ENCODE measurements at places on chromosomes 6 and 20.

DNA sequence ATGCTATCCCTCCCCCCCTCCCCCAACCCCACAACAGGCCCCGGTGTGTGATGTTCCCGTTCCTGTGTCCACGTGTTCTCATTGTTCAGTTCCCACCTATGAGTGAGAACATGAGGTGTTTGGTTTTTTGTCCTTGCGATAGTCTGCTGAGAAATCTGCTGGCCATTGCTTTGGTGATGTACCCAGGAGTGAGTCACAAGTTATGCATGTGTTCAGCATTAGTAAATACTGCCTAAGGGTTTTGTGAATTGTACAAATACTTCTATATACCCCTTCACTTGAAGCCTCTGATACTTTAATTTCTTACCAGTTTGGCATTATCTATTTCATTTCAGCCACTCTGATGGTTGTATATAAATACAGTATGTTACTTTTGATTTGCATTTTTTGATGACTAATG, 711.3 kb upstream of the GJE1 start:
- DNase-seq = no peak

- DNase-seq = no peak
Measured at GRCh38 chr6:104625536-104625935, 234.2 kb downstream of the HACE1 start.

DNA sequence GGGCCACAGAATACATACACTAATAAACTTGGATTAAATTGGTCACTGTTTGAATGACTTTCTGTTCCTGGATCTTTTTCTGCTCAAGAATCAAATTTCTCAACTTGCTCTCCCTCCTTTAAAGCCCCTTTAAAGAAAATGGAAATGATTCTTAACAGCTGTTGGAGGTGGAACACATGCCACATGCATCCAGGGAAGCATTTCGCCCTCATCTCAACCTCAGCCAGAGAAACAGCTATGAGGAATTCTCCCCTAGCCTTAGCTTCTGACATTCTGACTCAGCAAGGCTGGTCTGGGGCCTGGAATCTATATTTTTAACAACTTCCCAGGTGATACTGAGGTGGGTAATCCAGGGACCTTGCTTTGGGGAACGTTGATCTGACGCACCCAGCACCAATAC, 263.4 kb upstream of the ECI2 start:
- DNase-seq = no peak

DNA sequence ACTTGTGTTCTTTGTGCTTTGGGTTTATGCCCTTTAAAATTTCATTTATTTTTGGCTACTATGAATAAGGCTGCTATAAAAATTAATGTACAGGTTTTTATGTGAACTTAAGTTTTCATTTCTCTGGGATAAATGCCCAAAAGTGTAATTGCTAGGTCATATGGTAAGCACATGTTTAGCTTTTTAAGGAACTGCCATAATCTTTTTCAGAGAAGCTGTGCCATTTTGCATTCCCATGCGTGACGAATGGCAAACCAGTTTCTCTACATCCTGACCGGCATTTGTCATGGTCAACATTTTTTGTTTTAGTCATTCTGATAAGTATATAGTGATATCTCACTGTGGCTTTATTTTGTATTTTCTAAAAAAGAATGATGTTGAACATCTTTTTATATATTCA, 236.0 kb upstream of the SGK1 start:
- no peak for DNase-seq

DNA sequence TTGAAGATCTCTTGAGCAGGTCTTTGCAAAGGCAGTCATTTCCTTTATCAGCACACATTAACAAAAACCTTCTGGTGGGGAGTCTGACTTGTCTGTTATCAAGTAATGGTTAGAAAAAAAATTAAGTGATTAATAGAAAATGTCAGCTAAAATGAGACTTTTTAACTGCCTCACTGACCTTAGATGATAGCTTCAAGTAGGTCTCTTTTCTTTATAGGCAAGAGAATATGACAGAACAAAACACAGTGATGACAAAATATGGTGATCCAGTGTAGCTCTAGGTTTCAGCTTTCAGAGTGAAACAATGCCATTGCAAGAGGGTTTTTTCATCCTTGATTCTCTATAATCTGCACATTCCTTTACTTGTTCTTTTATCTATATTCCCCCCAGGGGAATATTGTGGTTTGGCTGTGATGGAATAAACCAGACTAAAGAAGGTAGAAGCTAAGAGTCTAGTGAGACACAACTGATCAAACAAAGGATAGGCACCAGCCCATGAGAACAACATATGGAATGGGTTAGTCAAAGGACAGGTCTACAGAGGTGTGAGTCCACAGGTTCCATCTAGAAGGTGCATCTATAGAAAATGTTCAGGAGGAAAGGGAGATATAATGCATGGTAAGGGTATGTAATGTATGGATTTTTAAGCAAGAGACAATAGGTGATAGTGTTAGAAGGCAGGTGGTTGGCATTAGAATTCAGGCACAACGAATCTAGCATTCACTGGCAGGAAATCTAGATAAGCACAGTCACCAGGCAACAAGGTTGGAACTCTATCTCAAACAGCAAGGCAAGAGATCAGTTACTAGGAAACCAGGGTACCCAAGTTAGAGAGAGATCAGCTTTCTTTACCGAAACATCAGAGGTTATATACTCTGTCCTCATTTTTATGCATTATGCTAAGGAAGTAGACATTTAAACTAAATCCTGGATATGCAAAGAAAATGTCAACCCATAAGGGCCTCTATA, 228.9 kb upstream of the SMLR1 start:
- no peak for DNase-seq

GRCh38 chr20:22414305-22414742, 170.0 kb downstream of the FOXA2 start:
- no peak for DNase-seq

GRCh38 chr6:130207979-130208649, 14.6 kb downstream of the SAMD3 start:
- DNase-seq = no peak

- DNase-seq = no peak
Measured at GRCh38 chr6:26552640-26553188, 14.5 kb downstream of the HMGN4 start.

DNA sequence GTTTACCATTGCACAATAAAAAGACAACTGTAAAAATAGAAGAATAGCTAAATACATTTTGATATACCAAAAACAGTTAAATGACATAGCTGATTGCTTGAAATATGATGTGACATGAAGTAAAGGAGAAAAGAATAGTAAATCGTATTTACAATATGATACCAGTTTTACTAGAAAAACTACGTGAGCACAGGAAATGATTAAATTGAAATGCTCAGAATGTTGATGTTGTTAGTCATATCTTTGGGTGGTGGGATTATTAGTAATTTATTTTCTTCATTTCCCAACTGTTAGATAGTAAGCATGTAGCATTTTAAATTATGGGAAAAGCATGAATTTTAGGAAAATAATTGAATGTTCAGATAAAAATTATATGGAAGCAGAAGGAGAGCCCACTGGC, 268.3 kb upstream of the TAB2 start:
- DNase-seq = no peak

- no peak for DNase-seq
Measured at GRCh38 chr6:159893064-159893463, 2.3 kb downstream of the MAS1 start.

DNA sequence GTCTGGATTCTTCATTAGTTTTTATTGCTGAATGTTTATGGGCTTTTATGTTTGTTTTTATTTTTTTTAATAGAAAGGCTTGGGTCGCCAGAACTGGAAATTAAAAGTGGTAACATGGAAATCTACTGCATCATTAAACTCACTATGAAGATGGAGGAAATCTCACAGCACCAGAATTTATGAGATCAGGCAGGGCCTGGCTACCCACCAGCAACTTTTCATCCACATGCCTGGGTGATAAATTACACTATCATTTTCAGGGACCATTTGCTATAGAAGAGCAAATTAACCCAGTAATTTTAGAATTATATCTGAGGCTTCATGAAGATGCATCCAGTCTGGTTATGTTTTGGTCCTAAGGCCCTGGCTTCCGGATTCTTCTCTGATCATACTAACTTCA, 57.8 kb upstream of the PLCB4 start:
- DNase-seq = no peak

DNA sequence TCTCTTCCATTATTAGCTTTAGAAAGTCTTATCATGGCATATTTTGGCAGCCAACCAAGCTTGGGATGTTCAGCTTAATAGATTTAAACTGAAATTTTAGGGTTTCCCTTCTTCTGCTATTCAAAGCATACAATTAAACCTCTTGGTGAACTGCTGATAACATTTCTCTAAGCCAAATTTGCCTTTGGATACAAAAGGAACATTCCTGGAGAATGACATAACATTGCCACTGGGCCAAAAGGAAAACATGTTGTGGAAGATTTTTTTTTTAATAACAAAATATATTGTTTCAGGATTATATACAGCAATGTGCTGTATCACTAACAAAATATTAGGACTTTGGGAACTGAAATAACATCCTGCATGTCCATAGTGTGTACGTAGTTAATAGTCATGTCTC, 215.1 kb upstream of the TBX18 start:
- DNase-seq = no peak

- DNase-seq = no peak
Measured at GRCh38 chr20:36540551-36541211, 638 bp upstream of the MYL9 start.

DNA sequence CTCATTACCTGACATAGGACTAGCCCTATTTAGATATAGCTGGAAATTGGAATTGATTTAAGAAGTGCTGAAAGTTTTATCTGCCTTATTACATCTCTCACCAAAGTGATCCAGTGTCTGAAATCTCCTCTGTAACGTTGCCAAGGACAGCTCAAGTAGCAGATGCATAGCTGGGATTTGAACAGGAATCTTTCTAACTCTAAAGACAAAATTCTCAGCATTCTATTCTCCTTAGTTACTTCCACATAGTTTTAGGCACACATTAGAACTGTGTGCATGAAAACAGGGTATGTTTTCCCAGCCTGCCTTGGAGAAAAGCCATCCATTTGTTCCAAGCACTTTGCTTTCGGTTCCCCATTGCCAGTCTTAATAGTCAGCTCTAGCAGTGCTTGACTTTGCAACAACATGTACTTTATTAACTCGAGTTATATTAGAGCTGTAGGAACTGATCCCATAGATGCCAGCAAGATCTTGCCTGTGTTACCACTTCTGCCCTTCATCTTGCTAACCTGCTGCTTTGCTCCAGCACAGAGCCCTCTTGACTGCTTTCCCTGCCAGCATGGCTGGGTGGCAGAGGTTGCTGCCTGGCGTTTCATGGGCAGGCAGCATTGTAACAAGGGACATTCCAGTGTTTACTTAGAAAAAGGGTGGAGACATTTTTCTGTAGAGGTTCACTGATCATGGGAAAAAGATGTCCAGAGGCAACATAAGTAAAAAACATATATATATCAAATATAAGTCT, 56.1 kb upstream of the STMND1 start:
- no peak for DNase-seq

DNA sequence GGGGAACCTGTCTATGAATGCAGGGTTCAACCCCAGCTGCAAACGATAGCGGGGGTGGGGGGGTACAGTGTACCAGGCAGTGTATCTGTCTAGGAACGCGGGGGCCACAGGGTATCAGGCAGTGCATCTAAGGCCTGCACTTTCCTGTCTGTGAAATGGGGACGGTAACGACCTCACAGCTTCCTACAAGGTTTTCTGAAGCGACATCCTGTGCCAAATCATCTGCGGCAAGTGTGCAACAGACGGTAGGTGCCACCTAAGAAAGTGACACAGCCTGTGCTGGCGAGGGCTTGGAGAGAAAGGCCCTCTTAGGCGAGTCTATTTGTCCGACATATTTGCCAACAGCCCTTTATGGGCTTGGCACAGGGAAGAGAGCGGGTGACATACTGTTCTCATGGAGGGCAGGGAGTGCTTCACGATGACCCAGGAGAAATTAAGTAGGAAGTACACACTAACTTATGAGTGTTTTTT, 3.8 kb downstream of the DIDO1 start:
- DNase-seq = peak; percentile 20

DNA sequence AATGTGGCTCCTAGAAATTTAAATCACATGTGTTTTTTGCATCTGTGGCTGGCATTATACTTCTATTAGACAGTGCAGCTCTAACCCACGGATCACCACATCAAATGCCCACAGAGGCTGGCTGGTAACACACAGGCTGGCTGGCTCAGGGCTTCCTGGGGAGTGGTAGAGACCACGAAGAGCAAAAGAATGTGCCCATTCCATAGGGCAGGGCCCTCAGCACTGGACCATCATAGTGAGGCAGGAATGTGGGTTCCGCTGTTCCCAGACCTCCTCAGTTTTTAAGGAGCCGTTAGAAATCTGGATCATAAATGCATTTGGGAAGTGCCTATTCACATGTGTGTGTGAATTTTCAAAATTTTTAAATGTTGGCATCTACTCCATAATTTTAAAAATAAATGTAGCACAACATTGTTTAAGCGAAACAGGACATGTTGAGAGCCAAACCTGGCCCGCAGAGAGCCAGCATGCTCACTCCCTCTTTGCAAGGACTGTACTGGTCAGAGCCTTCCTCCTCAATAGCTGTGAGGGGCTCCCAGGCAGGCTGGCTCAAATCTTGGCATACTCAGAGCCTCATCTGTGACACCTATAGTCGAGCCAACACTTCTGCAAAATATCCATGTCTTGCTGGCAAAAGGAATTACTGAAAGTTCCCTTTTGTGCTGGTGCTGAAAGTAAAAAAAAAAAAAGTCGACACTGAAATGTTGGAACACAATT, 190.5 kb downstream of the FNDC1 start:
- no peak for DNase-seq

- DNase-seq = no peak
Measured at GRCh38 chr6:104689551-104690205, 170.0 kb downstream of the HACE1 start.

DNA sequence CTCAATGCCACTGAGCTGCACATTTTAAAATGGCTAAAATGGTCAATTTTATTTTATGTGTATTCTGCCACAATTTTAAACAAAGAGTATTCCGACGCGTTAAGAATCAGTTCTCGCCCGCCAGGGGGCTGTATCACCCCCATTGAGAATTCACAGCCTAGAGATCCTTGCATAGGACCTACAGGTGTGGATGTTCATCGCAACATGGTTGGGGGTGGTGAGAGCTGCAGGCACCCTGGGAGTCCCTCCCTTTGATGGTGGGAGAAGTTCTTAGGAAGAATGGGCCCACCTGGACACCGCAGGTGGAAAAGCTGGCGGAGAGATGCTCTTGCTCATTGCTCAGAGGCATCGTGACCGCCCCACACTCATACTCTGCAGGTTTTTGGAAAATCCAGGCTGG, 63.5 kb downstream of the SLC2A10 start:
- no peak for DNase-seq

GRCh38 chr6:111050261-111051023, 36.9 kb upstream of the SLC16A10 start:
- no peak for DNase-seq

DNA sequence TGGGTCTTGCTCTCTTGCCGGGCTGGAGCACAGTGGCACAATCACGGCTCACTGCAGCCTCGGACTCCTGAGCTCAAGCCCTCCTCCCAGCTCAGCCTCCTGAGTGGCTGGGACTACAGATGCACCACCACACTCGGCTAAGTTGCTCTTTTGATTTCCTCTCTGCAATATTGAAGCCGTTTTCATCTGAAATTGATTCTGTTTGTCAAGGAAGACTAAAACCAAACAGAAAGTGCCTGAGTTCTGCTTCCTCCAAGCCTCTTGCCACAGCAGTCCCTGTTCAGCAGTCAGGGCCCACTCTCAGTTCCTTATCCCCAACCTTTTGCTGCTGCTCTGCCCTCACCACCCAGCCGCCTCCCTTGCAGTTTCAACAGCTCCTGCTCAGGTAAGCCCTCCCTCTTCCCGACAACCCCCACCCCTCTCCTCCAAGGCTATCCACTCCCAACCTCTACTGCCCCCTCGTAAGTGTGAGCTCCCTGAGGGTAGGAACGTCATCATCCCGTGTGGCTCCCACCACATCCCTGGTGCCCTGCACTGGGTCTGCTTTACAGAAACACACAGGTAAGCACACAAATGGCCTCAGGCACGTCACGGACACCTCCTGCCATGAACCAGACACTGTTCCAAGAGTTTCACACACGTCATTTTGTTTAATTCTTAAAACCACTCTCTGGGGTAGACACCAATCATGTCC, 70.7 kb upstream of the TAB2 start:
- no peak for DNase-seq

Data from stimulated activated CD4-positive, alpha-beta T cell treated with anti-CD3 and anti-CD28 coated beads, Interleukin-15, amount 100 ng/mL, for 1 hour (primary cell).